AG04450 (cell line): ENCODE measurements at places on chromosomes 12 and 14. TPM values are rescaled to one million over a fixed set of nuclear protein-coding genes. Genes with fewer than 3 reads are reported as not detected.

Gene CFAP73
- polyA plus RNA-seq = not detected in 2 replicates

Gene DDN
- 0.02 and 0.04 TPM in 2 replicates for polyA plus RNA-seq

Gene KCNC2
- not detected in 2 replicates for polyA plus RNA-seq

Gene LRP1
- 49.9 and 95.0 TPM in 2 replicates for polyA plus RNA-seq

Gene ASCL1
- polyA plus RNA-seq = not detected in 2 replicates

Gene SLCO1C1
- polyA plus RNA-seq = not detected in 2 replicates

Gene RAD9B
- 0.07 and 0.26 TPM in 2 replicates for polyA plus RNA-seq

Gene TAS2R8
- 0.06 TPM in 1 of 2 replicates, not detected in the other for polyA plus RNA-seq

Gene LRRC10
- not detected in 2 replicates for polyA plus RNA-seq

Gene PARPBP
- 4.2 and 6.0 TPM in 2 replicates for polyA plus RNA-seq

Gene FGD6
- 7.1 and 10.2 TPM in 2 replicates for polyA plus RNA-seq

Gene EMC9
- 4.4 and 6.3 TPM in 2 replicates for polyA plus RNA-seq
